ENCODE measurements at places on chromosomes 16 and 17. TPM values are rescaled to one million over a fixed set of nuclear protein-coding genes. Genes with fewer than 3 reads are reported as not detected.

DNA sequence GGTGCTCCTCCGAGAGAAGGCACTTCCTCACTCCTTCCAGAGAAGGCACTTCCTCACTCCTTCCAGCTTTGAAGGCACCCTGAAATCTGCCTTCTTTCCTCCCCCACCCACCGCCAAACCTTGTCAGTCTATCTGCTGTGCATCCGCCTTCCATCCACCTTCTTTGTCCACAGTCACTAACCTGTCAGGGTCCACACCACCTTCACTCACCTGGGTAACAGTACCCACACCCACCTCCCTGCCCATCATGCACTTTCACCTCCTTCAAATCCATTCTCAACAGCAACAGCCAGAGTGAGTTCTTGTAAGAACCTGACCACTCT, 5.2 kb downstream of the CCDC102A start:
- no peak for DNase-seq

DNA sequence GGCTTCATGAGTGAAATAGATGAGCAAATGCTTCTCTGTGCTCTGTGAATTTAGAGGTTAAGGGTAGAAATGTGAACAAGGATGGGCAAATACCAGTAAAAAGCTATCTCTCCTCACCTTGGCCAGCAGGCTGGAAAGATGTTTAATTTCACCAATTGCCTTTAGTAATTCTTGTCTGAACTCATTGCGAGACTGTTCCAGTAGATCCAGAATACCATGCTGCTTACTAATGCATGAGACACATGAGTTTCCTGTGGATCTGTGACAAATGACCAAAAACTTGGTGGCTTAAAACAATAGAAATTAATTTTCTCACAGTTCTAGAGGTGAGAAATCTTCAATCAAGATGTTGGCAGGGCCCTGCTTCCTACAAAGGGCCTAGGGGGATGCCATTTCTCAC, 9.3 kb upstream of the ZNF624 start:
- DNase-seq = no peak

GRCh38 chr17:40295488-40296436, 8.1 kb downstream of the CDC6 start:
- no peak for DNase-seq

GRCh38 chr16:82881516-82881915, 254.7 kb downstream of the CDH13 start:
- no peak for DNase-seq

DNA sequence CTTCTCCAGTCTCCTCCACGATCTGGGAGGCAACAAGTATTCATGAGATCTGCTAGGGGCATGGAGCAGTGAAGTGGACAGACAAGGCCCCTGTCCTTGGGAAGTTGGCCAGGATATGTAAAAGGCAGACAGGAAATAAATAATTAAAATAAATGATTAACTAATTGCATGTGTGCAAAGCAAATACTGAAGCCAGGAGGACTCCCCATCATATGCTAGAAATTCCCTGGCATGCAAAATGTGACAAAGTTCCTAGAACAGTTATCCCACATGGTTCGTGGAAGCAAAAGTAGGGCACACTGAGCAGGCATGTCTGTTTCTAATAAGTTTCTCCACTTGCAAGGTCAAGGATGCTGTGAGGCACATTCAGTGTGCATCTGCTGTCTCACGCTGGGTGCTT, 86.8 kb downstream of the CDYL2 start:
- DNase-seq = no peak

DNA sequence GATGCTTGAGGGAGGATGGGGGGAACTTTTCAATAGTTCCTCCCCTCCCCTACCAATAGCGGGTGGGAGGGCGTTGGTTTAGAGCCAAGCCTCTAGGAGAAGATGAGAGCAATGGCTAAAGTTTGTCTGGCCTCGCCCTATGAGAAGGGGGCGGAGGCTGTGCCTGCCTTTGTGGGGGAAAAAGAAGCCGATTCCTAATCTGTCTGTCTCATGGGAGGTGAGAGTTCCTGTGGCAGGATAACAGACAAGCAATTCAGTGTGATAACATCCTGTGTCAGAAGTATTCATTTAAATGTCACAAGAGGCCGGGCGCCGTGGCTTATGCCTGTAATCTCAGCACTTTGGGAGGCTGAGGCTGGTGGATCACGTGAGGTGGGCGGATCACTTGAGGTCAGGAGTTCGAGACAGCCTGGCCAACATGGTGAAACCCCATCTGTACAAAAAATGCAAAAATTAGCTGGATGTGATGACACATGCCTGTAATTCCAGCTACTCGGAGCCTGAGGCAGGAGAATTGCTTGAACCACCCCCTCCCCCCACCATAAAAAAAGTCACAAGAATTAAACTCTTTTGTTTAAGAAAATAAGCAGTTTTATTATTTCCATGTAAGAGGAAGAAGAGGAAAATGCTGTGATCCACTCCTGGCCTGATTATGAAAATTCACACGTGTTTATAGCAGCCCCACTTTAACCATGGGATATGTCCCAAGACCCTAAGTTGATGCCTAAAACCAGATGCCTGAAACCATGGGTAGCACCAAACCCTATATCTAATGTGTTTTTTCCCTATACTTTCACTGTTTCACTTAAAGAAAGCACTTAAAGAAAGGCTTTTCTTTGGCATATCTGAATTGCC, 1.7 kb downstream of the SLFN5 start:
- peak; percentile 95 for DNase-seq

DNA sequence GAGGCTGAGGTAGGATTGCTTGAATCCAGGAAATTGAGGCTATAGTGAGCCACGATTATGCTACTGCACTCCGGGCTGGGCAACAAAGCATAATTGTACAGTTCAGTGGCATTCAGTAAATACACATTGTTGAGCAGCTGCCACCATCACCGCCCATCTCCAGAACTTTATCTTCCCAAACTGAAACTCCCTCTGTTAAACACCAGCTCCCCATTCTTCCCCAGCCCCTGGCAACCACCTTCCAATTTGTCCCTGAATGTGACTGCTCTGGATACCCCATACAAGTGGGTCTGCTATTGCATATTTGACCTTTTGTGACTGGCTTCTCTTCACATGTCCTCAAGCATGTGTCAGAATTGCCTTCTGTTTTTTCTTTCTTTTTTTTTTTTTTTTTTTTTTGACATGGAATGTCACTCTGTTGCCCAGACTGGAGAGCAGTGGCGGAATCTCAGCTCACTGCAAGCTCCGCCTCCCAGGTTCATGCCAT, 2.9 kb downstream of the RPL38 start:
- DNase-seq = peak; percentile 59

The USP10 gene
- total RNA-seq = 72.2 TPM

The TCAP gene
- total RNA-seq = 1.00 TPM

The KCNAB3 gene
- total RNA-seq = 1.8 TPM

Data from HT1080 (cell line).